ENCODE measurements at places on chromosomes 13 and 19. TPM values are rescaled to one million over a fixed set of nuclear protein-coding genes. Genes with fewer than 3 reads are reported as not detected.

Gene C1QTNF9B
- 0.58 TPM for polyA plus RNA-seq

Gene ATCAY
- polyA plus RNA-seq = 0.36 TPM

Gene SLC7A10
- polyA plus RNA-seq = 5.2 TPM

Gene GPC6
- 49.8 TPM for polyA plus RNA-seq

Gene ZNRF4
- polyA plus RNA-seq = not detected

Gene SBSN
- not detected for polyA plus RNA-seq

Gene SH2D3A
- polyA plus RNA-seq = 8.0 TPM

Gene ZNF296
- 0.83 TPM for polyA plus RNA-seq

Gene DIRAS1
- 3.2 TPM for polyA plus RNA-seq

Gene SIGLEC5
- polyA plus RNA-seq = 0.57 TPM

Gene NLRP11
- polyA plus RNA-seq = 0.11 TPM

Gene ERICH6B
- 1.7 TPM for polyA plus RNA-seq

Gene LIM2
- polyA plus RNA-seq = 0.66 TPM

Gene IFNL1
- polyA plus RNA-seq = not detected

Gene KIR3DL1
- not detected for polyA plus RNA-seq
